ENCODE measurements at places on chromosomes 16 and 17.

GRCh38 chr17:19421926-19422325 lies 10.9 kb downstream of the RNF112 start:
- DNase-seq: no peak

- DNase-seq: no peak
Observed at GRCh38 chr16:46686815-46687473, 2.0 kb downstream of the VPS35 start.

DNA sequence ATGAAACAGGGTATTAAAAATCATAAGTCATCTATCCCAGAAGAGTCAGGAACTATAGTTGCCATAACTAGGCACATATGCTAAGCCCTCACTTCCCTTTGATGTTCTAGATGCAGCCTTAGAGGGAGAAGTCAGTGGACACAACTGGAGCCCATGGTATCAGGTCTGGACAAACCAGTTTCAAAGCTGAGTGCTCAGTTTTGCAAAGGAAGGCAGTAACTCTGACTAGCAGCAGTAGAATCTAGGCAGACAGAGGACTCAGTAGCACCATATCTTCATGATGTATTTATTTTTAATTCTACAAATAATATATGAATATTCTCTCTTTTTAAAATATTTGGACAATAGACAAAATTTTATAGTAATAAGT lies 11.7 kb upstream of the FAM20A start:
- no peak for DNase-seq

GRCh38 chr16:9679213-9679767 lies 502.9 kb downstream of the GRIN2A start:
- DNase-seq: no peak

GRCh38 chr17:48504953-48505352 lies 25.9 kb downstream of the HOXB1 start:
- DNase-seq: no peak

All from urinary bladder (tissue), 4 donors.